Right renal cortex interstitium (tissue), 3 donors: ENCODE measurements at places on chromosomes 4 and X. TPM values are rescaled to one million over a fixed set of nuclear protein-coding genes. Genes with fewer than 3 reads are reported as not detected.

DNA sequence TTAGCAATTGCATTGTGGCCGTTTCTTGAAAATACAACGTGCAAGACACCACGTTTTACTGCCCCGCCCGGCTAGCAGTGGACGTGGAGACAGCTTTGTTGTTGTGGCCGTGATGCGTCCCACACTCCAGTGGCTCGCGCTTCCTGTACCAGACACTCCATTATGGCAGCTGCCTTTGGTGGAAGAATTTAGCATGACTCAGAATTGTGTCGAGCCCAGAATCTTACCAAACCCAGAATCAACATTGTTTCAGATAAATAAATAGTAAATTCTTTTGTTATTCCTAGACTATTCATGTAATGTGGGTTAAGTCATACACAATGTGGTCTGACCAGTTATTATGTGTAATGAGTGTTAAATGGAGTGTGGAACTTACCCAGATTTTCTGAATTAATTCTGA, 25.3 kb upstream of the S100P start:
- no peak for DNase-seq

DNA sequence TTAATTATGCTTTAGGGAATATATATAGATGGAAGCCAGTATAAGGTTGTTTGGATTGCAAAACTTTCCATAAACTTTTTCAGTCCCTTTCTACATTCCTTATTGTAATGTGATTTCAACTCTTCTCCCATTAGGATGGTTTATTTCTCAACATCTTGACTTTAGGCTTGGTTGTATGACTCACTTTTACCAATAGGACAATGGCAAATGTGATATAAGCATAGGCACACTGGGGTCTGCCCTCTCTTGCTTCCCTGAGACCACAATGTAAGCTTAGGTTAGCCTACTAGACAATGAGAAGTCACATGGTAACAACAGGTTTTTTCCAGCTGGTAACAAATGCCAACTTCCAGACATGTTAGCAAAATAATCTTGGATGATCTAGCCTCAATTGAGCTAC, 163.3 kb upstream of the RBPJ start:
- DNase-seq, result no peak

GRCh38 chr4:168674077-168674747, 177.4 kb downstream of the PALLD start:
- no peak for DNase-seq

The MSN gene
- 245 TPM for polyA plus RNA-seq

GRCh38 chr4:180913750-180914149, 1329.5 kb upstream of the TENM3 start:
- DNase-seq, result no peak

- DNase-seq, result no peak
Observed at GRCh38 chr4:76974150-76974549, 24.6 kb downstream of the SEPTIN11 start.

The PSMD10 gene
- polyA plus RNA-seq, result 85.9 TPM

The VCX3B gene
- 0.68 TPM for polyA plus RNA-seq

The TKTL2 gene
- not detected for polyA plus RNA-seq

The RAB33A gene
- 0.54 TPM for polyA plus RNA-seq

DNA sequence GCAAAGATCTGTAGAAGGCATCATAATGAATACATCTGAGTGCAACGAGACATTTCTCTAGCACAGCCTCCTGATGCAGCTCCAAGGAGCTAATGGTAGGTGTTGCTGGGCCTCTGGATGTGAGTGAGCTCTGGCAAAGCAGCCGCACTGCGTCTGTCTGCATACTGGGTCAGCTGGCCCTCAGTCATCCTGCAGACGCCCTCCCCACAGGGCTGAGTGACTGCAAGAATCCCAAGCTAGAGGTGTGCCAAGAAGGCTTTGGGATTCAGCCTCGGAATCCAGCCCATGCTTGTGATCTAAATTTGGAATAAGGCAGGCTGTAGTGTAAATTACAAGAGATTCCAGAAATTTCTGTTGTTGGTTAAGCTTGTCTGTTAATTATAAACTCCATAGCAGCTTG, 18.5 kb downstream of the HERC3 start:
- no peak for DNase-seq

DNA sequence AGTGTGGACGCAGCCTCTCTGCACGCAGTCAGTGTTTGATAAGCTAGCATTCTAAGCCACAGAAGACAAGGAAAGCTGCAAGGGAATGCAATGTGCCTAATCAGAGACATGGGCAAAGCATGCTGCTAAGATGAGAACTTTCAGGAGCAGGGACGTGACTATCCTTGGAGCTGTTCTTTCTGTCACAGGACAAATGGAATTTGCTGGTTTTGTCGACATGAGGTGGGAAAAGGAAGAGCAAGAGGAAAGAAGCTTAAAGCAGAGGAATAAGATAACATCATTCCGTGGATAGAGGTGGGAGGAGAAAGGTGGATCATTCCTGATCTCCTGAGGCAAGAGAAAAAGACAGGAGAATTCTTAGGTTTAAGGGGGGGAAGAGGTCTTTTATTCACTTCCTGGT, 33.7 kb downstream of the RBM47 start:
- DNase-seq, result no peak

The CSAG1 gene
- polyA plus RNA-seq, result not detected

GRCh38 chrX:27555514-27555913, 34.6 kb upstream of the DCAF8L2 start:
- no peak for DNase-seq

The MUC7 gene
- polyA plus RNA-seq, result 0.08 TPM

DNA sequence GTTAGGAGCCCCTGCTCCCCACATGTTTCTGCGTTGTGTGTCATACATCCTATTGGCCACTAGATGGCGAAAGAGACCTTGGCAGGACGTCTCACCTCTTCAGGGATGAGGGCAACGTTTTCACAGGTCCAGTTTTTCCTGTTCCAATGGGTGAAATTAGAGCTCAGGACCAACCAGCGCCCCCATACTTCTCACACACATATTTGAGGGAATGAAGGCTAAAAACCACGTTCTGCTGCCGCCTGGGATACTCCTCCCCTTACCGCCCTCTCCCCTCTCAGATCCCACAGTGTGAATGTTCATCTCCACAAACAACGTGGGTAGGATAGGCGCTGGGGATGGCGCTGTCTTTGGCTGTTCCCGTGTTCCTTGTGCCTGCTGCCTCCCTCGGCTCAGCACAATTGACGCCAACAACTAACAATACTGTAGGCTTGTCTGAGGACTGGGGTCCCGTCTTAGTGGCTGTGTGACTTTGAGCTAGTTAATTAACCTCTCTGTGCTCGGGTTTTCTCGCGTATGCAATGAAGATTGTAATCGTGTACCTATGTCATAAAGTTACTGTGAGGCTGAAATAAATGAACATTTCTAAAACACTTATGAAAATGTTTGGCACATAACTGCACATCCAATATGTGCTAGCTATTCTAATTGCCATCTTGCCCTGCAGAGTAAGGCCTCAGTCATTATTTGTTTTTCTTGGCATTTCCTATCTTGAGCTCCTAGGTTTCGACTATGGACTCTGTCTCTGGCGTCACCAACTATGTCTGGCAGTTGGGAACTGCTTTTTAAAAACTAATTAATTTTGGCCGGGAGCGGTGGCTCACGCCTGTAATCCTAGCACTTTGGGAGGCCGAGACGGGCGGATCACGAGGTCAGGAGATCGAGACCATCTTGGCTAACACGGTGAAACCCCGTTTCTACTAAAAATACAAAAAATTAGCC, 181.3 kb upstream of the STK26 start:
- no peak for DNase-seq

The ZDHHC9 gene
- polyA plus RNA-seq, result 42.1 TPM
